ENCODE measurements at places on chromosomes 2 and 18. TPM values are rescaled to one million over a fixed set of nuclear protein-coding genes. Genes with fewer than 3 reads are reported as not detected.

The ST8SIA3 gene
- not detected for polyA plus RNA-seq

The OTOS gene
- polyA plus RNA-seq, result not detected

The FAM98A gene
- 28.5 TPM for polyA plus RNA-seq

The IL1RL1 gene
- 0.14 TPM for polyA plus RNA-seq

The PTPRN gene
- not detected for polyA plus RNA-seq

The EGR4 gene
- not detected for polyA plus RNA-seq

The STAT4 gene
- 88.2 TPM for polyA plus RNA-seq

The TMEM200C gene
- not detected for polyA plus RNA-seq

The PCARE gene
- not detected for polyA plus RNA-seq

The PLCD4 gene
- polyA plus RNA-seq, result 0.49 TPM

The SCN9A gene
- polyA plus RNA-seq, result not detected

The RASGRP3 gene
- 3.6 TPM for polyA plus RNA-seq

The NMUR1 gene
- 2.7 TPM for polyA plus RNA-seq

The TTC21B gene
- 8.6 TPM for polyA plus RNA-seq

The PKDCC gene
- 0.78 TPM for polyA plus RNA-seq

The ZDBF2 gene
- 2.0 TPM for polyA plus RNA-seq

The SLC5A7 gene
- not detected for polyA plus RNA-seq

The UPP2 gene
- polyA plus RNA-seq, result not detected

The SLC9A4 gene
- not detected for polyA plus RNA-seq

The FAHD2B gene
- polyA plus RNA-seq, result 18.5 TPM

The ME2 gene
- polyA plus RNA-seq, result 53.9 TPM

All from CD8-positive, alpha-beta memory T cell (primary cell).